Choroid plexus epithelial cell (primary cell): ENCODE measurements at places on chromosomes 2 and 18.

DNA sequence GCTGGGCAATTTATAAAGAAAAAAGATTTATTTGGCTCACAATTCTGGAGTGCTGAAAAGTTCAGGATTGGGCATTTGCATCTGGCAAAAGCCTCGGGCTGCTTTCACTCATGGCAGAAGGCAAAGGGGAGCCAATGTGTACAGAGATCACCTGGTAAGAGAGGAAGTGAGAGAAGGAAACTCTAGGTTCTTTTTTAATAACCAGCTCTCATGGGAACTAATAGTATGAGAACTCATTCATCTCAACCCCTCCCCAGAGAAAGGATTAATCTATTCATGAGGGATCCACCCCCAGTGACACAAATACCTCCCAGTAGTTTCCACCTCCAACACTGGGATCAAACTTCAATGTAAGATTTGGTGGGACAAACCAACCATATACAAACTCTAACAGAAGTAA is 129.0 kb downstream of the EVA1A start:
- DNase-seq: no peak

- peak; percentile 65 for DNase-seq
These were observed 75.1 kb downstream of the CTAGE1 start for GRCh38 chr18:22342625-22343024.

DNA sequence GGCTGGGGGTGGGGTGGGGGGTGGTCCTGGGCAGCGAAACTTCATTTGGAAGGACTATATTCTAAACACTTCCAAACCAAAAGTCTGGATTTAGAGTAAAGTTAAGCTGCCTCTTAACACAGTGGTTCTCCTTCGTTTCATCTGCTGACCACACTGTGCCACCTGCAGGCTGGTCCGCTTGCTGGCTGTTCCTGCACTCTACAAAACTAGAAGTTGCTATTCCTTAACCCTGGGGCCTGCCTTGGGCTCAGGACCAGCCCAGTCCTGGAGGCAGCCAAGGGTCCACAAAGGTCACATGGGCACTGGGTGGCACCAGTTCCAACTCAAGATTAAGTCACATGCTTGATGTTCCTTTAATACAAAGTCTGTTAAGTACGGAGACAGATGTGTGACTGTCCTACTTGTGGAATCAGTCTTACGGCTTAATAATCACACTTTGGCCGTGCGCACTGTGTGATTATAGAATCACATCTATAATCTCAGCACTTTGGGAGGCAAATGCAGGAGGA is 195.4 kb downstream of the FAM210A start:
- DNase-seq: peak; percentile 84

GRCh38 chr18:64330931-64331330 is 182.0 kb upstream of the LINC00305 start:
- no peak for DNase-seq

DNA sequence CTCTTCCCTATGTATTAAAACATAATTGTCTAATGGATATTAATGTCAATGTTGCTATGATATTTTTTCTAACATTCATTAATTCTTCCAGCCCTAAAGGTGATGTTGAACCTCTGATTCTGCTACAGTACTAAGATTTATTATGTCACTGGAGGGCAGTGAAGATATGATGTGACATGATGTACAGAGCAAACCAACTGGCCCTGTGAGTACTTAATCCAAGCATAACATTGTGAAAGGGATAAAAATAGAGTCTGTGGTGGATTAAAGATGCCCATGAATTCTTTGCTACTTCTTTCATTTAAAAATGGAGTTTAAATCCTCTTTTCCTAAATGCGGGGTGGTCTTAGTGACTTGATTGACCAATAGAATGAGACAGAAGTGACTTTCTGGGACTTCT is 51.8 kb downstream of the IL1R2 start:
- no peak for DNase-seq
